Activated CD4-positive, alpha-beta T cell treated with anti-CD3 and anti-CD28 coated beads, Interleukin-2, amount 50 U/mL, for 4 hours (primary cell): ENCODE measurements at places on chromosomes 12 and 14.

DNA sequence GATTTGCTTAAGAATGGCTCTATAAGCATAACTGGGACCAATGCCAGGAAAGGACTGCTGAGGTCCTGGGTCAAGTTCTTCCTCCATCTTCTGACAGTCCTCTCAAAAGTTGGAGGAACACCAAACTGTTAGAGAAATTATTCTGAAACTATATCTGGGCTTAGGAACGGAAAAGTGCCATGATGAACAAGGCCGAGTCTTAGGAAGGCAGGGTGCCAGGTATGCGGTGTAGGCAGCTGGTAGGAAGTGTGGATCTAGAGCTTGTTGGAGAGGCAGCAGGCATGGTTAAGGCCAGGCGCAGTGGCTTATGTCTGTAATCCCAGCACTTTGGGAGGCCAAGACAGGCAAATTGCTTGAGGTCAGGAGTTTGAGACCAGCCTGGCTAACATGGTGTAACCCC, 7.7 kb downstream of the GNPTAB start:
- no peak for DNase-seq

- DNase-seq: no peak
Observed at GRCh38 chr14:103255555-103255954, 78.5 kb upstream of the EIF5 start.

DNA sequence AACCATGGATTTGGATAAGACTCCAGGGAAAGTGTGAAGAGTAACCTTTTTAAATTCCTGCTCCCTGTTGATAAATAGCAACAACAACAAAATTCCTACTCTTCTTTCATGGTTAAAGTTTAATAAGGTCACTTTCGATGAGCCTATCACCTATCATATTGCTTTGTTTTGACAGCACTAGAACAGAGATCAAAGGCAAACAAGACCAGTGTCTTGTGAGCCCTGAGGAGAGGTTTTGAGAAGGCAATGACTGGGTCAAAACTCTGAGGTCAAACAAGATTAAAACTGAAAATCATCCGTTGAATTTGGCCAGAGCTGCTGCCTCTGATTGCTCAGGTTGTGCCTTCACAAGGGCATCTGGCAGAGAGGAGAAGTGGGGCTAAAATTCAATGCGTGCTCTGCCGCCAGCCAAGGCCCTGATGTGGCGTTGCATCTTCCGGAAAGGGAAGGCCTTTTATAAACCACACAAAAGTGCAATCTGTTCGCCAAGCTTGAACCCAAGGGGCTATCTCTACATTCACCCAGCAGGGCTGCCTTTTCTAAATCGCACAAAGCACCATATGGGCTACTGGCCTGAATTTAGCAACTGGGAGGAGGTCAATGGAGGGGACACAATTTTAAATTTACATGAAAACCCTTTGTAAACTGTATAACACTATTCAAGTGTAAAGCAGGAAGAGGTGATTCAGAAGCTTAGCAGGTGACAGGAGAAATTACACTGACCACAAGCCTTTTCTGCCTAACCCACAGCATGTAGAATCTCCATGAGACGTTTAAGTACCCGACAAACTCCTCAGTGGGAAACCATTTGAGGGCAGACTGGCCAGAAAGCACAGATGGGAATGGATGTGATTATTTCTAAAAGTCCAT, 140.8 kb downstream of the DAD1 start:
- DNase-seq: no peak

GRCh38 chr12:26651566-26652188, 181.3 kb downstream of the ITPR2 start:
- DNase-seq: no peak

DNA sequence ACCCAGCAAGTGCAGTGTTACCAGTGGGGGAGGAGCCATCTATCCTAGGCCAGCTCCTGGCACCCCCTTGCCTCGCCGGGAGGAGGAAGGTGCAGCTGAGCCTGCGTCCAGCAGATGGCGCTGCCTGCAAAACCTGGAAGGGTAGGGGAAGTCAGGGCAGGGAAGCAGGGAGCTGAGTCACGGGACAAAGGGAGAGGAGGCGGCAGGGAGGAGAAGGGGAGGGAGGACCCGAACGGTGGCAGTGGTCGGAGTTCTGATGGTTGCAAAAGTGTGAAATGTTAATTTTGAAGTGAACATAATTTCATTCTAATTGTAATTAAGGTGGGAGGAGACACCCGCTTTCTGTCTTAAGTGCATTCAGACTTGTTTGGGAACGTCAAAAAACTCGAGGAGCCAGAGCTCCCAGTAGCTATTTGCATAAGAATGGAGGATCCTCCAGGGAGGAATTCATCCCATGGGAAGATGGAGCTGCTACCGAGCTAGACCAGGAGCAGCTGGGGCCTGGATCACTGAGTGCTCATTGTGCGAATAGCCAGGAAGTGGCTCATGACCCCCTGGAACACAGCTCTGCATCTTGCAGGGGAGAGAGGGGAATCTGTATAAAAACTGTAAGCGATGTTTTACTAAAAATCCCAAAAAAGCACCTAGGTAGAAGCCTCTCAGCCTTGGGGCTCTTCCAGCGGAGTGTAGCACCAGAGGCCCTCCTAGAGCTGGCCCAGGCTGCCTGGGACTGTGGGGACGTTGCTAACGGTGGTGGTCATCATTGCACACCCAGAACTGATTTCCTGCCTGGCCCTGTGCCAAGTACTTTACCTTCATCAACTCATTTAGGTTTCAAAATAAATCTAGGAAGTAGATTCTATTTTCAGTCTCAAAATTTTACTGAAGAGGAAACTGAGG, 59.5 kb downstream of the EMP1 start:
- DNase-seq: peak; percentile 66

DNA sequence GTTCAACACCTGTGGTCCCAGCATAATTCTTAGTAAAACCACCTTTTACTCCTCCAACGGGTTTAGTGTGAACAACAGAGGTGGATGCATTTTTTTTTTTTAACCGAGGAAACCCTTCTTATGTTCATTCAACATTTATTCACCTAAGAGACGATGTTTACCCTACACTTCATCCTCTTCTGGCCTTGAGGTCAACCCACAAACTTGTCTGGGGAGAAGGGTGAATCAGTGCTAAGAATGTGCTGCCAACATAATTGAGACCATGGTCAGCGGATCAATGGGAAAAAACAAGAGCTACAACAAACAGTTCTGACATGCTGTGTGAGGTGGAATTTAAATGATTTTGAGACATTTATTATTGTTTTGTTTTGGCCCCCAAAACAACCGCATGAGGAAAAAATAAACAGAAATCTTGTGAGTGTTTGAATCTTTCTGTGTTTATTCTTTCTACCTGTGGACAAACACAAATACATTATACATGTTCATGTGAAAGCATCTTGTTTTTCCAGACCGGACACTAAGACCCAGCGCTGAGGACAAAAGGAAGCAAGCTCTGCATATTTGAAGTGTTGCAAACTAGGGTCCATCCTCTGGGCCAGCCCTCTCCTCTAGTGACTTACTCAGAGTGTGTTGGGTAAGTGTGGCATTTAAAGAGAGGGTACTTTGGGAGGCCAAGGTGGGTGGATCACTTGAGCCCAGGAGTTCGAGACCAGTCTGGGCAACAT, 5.1 kb upstream of the USP30 start:
- no peak for DNase-seq

GRCh38 chr12:3947781-3948180, 74.6 kb upstream of the PARP11 start:
- DNase-seq: no peak

DNA sequence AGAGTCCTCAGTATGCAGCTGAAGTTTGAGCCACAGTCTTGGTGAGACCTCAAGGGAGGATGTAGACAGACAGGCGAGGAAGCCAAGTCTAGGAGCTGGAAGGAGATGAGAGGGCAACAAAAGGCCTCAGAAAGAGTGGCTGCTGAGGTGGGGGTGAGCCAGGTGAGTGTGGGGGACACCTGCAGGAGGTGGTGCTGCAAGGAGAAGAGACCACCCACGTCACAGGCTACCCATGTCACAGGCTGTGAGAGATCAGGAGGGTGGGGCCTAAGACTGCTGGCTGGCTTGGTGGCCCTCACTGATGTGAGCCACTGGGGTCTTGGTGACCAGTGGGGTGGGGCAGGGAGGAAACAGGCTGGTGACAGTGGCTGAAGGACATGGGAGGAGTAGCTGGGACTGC, 97.3 kb downstream of the KIF26A start:
- DNase-seq: no peak

DNA sequence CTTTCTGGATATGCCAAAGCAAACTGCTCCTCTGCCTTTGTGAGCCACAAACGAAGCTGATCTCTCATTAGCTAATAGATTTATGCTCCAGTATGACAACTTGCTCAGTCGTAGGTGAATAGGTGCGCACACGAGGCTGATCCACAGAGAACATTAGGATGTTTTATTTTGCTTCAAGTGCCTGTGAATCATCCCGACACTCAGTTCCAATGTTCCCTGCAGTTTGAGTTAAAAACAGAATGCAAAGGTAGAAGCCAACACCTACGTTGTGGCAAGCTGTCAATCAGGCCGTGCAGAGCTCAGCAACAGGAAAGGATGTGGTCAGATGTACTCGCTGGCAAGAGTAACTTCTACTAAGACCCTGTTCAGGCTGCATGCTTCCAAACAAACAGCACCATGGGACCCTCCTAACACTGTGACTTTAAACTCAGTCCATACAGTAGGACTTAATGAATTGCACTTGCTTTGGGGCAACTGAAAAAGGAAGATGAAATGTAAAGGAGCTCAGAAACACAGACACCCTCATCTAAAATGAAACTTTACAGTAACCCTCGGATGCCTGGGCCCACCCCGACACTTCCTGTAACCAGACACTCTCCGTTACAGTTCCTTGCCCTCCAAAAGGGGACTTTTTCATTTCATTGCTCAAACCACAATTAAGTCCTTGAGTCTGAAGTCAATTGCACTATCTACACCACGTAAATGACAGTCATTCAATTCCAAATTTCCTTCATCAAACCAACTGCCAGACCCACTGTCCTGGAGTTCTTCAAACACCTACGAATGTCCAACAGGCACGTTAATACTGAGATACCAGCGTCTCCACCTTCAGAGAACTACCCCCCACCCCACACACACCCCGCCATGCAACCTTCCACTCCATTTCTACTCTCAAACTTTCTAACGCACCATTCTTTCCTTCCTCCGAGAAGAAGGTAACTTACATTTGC, 1.6 kb downstream of the CCDC88C start:
- peak; percentile 52 for DNase-seq

GRCh38 chr12:21527451-21528180, 1.5 kb downstream of the SPX start:
- peak; percentile 34 for DNase-seq

DNA sequence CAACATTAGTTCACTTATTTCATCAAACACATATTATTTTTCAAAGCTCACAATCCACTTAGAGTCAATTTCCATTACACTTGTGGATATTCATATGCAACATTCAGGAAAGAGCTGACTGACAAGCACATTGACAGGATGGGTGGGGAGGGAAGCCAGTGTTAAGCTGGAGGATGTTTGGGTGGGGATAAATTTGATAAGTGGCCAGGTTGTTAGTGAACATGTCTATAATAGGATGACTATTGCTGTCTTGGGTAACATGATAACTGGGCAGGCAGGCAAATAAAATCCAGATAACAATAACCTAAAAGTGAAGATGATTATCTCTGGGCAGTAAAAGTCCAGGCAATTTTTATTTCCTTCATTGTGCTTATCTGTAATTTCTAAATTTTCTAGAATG, 73.8 kb upstream of the OSBPL8 start:
- DNase-seq: no peak

DNA sequence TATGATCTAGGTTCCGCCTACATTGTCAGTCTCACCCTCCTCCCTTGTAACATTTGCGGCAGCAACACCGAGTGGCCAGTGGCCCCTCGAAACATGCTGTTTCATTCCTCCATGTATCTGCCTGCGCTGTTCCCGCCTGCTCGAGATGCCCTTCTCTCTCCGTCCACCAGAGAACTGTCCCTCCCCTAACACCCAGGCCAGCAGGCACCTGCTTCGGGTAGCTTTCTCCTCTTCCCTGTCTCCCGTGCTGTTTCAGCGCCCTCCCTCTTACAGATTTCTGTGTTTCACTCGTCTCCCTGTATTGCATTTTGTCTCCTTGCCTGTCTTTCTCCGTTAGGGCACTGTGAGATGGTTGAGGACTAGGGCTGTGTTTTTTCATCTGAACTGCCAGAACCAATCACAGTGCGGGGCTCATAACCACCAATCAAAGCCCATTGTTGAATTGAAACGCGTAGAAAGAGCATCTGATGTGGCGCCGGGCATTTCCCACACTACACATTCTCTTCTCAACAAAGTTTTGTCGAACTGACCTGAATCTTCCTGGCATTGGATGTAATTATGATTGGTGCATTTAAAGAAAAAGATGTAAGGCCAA, 40.9 kb upstream of the ELK3 start:
- no peak for DNase-seq

DNA sequence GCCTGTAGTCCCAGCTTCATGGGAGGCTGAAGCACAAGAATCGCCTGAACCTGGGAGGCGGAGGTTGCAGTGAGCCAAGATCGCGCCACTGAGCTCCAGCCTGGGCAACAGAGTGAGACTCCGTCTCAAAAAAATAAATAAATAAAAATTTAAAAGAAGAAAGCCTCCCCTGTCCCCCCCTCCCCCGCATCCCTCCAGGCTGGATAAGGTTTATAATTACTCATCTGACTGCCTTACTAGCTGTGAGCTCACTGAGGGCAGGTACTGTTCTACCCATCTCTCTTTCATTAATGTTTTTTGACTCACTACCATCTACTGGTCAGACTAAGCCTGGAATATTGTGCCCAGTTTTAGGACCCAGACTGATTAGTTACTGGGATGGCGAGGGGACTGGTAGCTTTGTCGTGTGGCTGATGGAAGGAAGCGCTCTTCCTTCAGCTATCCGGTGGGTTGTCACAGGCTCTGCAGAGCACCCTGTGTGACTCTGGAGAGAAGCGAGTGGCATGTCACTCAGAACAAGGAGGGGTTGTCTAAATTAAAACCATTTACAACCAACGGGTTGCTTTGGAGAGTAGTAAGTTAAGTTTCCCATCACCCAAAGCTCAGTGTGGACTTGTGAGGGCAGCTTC, 16.9 kb downstream of the EVL start:
- DNase-seq: peak; percentile 44

GRCh38 chr14:59926534-59926933, 6.6 kb downstream of the LRRC9 start:
- DNase-seq: no peak

DNA sequence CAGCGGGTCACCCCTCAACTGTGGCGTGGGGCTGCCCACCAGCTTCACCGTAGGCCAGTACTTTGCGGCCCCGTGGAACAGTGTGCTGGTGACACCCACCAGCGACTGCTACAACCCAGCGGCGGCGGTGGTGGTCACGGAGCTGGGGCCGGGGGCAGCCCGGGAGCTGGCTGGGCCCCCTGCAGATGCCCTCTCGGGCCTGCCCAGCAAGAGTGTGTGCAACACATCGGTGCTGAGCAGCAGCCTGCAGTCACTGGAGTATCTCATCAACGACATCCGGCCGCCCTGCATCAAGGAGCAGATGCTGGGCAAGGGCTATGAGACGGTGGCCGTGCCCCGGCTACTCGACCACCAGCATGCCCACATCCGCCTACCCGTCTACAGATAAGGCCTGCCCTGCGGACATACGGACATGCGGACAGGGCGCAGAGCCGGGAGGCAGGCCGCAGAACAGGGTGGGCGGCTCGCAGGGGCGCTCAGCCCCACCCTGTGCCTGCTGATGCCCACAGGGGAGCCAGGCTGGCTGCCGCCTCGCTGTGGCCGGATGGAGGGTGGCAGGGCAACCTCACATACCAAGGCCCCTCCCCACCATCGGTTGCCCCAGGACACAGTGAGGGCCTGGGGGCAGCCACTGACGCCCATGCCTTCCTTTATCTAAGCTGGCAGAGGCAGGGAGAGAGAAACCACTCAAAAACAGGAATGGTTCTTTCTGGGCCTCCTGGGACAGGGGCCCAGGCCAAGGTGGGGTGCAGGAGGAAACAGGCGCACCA, 55.5 kb downstream of the FAM222A start:
- no peak for DNase-seq
